ENCODE measurements at places on chromosomes 2 and 18.

GRCh38 chr2:112000399-112001135 is 54.5 kb upstream of the TMEM87B start:
- no peak for DNase-seq

- peak; percentile 46 for DNase-seq
Measured at GRCh38 chr2:177983183-177983788, 89.3 kb downstream of the PDE11A start.

- no peak for DNase-seq
Measured at GRCh38 chr2:171325886-171326585, 107.8 kb downstream of the METTL8 start.

GRCh38 chr18:52869942-52870907 is 530.2 kb downstream of the DCC start:
- no peak for DNase-seq

Data from NCI-H460 (cell line).